ENCODE measurements at places on chromosomes 4 and X. TPM values are rescaled to one million over a fixed set of nuclear protein-coding genes. Genes with fewer than 3 reads are reported as not detected.

Gene FGF5
- total RNA-seq: 1.2 TPM

Gene SH2D1A
- 0.25 TPM for total RNA-seq

Gene MFSD8
- total RNA-seq: 35.7 TPM

Gene SMR3B
- total RNA-seq: not detected

Gene EGFL6
- 0.98 TPM for total RNA-seq

Gene GABRG1
- total RNA-seq: 21.9 TPM

Gene GAGE13
- not detected for total RNA-seq

Gene POLN
- 5.2 TPM for total RNA-seq

Gene CDKL5
- total RNA-seq: 55.3 TPM

Gene CXCL11
- total RNA-seq: not detected

Gene POF1B
- total RNA-seq: under 0.01 TPM

Gene TMEM271
- total RNA-seq: 11.6 TPM

Gene NIPAL1
- 2.0 TPM for total RNA-seq

Gene CHRDL1
- 38.6 TPM for total RNA-seq

Gene TSPAN6
- total RNA-seq: 31.0 TPM

Gene FGFR3
- total RNA-seq: 6.1 TPM

Gene TMEM156
- 0.74 TPM for total RNA-seq

Gene ZDHHC15
- 9.6 TPM for total RNA-seq

Gene CSAG3
- not detected for total RNA-seq

Gene P2RY4
- not detected for total RNA-seq

Gene RHOXF2
- not detected for total RNA-seq

Measured in temporal lobe (tissue), 4 donors.